CMK (cell line): ENCODE measurements at places on chromosomes 1 and 21.
A peak's percentile ranks its signal among the peaks of the same experiment; 100 is the strongest.

GRCh38 chr1:172286629-172287076 lies 133.8 kb upstream of the C1orf105 start:
- DNase-seq = no peak

DNA sequence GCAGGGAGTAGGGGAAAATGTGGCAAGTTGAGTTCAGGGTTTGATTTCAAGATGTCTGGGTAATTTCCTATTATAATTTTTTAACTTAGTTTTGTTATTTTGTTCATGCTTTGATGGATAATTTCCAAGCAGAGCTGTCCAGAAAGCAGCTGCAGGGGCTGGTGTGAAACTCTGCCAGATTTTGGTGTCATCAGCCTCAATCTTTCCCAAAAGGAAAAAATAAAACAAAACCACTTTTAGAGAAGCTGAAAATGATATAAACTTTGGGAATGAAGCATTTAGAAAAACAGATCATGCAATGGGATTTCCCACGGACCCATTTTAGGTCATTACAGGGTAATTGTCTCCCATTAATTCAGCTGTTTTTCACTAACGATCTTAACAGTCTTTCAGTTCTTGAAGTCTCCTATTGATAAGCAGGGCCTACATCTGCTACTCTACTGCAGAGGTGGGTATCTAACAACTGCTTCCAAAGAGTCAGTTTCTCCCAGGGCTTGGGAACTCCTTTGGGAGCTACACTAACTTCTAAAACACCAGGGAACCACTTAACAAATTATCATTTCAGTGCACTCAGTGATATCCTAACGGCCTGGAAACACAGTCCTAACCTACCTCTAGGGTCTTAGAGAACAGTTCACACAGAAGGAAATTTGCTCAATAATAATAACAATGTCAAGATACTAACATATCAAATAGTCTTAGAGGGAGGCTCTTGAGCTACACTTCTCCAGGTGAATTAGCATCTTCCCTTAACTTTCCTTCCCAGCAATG lies 12.3 kb downstream of the ZNF436 start:
- DNase-seq = no peak

DNA sequence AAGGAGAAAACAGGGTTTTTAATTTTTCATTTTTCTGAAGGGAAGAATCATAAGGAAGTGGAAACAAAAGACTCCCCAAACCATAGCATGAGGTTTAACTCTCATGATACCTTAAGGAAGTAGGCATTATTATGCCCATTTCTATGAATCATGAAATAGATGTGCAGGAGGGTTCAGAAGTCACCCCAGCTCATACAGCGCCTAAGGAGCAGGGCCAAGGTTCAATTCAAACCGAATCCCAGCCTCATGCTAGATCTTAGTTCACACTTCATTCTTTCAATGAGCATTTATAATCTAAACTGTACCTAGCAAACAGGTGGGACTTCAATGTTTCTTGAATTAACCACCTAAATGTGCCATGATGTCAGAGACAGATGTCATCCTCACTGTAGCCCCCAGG lies 111.9 kb upstream of the SLC25A33 start:
- DNase-seq = no peak

- no peak for DNase-seq
Measured at GRCh38 chr21:18220498-18220897, 24.1 kb upstream of the CHODL start.

DNA sequence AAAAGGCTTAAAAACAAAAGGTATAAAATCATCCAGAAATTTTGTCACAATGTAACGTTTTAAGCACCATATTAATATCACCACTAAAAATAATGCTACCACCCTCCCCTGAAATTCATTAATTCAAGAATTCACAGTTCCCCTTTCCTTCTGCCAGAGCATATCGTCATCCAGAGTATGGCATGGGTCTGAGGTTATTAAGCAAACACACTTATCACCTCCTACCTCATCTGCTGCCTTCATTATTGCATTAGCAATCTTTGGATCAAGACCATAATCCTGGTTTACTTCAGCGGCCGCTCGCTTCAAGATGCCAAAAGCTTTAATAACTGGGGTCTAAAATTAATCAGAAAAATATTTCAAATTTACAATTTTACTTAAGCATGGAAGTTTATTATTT lies 6.2 kb downstream of the FH start:
- no peak for DNase-seq

GRCh38 chr1:162892906-162893611 lies 32.1 kb upstream of the CCDC190 start:
- DNase-seq = no peak

DNA sequence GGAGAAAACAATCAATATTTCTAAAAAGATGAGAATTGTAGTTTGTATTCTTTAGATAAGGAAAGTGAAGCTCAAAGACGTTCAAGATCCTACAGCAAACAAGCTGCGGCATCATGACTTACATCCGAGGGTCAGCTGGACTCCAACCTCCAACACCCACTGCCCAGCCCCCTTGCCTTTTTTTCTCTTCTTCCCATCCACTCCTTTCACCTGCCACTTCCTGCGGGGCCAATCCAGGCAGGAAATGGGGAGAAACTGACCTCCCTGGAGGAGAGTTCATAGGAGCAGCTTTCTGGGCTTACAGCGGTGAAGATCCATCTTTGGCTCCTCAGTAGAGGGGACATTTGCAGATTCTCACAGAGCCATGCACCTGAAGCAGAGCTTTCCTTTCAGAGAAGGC lies 361.5 kb downstream of the PTPRU start:
- no peak for DNase-seq

DNA sequence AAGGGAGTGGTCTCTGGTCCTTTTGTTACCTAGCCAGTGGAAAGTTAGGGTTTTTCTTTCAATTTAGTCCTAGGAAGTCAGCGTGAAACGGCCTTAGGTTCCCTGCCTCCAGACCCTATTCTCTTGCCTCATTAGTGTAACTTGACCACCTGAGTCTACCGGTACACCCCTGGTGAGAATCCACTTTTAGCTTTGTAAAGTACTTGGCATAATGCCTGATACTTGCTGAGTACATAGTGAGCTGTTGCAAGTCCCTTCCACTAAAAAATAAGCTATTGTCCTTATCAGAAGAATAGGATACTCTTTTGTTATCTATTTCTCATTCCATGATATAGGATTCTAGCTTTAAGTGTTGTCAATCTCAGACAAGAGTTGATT lies 228.8 kb downstream of the ST6GALNAC3 start:
- no peak for DNase-seq

- no peak for DNase-seq
Measured at GRCh38 chr21:14962217-14962616, 102.6 kb downstream of the NRIP1 start.

DNA sequence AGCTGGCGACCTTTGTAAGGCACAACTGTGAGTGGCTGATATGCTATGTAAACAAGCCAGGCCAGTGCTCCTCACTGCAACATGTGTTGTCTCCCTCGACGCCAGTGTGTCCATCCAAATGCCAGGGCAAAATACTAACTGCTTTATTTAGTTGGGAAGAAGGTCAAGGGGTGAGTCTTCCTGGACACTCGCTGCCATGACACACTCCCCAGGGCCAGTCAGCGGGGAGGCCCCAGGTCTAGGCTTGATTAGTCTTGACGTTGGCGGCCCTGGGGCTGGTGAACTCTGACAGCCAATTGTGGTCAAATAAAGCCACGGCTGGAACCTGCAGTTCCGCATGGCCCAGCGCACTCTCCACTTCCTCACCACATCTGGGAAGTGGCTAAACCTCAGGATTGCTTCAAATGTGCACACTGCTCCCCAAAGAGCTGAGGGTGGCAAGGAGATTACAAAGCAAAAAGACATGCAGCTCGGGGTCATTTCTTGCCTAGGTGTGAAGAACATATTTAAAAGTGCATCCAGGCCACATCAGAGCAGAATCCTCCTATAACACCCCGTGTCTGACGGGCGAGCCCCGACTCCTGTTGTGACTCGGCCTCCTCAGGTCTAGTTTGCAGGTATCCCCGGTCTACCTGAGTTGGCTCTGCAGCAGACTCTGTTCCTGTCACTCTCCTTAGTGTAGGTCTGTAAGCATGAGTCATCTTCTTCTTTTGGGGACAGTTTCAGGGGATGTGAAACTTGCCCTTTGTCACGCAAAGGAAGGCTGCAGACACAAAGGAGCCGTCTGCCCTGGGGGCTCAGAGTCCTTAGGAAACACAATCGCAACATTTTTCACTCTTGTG lies 183.5 kb downstream of the RUNX1 start:
- peak; percentile 61 for DNase-seq

GRCh38 chr1:205800981-205801703 lies 11.9 kb downstream of the SLC41A1 start:
- no peak for DNase-seq

GRCh38 chr21:44966135-44967081 lies 26.6 kb downstream of the SLX9 start:
- DNase-seq = no peak

DNA sequence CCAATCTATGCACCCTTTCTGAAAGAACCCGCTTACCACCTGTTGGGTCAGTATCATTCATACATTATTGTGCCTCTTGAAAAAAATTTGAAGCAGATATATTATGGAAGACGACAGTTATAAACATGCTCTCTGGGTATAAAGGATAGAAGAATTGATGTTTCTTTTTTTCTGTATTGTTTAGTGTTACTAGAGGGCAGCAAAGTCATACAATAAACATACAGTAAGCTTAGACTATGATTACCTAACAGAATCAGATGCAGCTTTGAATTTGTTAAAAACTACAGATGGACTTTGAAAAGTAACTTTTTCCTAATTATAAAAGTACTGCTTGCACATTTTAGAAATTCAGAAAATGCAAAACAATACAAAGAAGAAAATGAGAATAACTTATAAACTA lies 11.1 kb upstream of the PAXBP1 start:
- DNase-seq = no peak

GRCh38 chr1:20726932-20727745 lies 5.4 kb downstream of the SH2D5 start:
- no peak for DNase-seq

DNA sequence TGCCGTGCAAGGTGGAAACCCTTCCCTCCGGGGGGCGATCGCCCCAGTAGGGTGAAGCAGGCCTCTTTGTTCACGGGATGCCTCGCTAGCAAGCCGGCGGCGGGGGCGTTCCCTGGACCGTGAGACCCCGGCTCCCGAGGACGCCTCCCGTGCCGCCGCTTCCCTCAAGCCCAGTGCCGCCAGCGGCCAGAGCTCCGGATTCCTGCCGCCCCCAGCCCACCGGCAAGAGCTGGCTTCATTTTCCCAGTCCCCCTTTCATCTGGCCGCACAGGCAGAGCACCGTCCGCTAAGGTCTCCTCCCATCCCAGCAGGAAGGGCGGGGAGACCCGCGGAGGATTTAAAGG lies 16.3 kb downstream of the IER5 start:
- DNase-seq = no peak

- no peak for DNase-seq
Measured at GRCh38 chr1:180948641-180949615, 36.2 kb downstream of the KIAA1614 start.

DNA sequence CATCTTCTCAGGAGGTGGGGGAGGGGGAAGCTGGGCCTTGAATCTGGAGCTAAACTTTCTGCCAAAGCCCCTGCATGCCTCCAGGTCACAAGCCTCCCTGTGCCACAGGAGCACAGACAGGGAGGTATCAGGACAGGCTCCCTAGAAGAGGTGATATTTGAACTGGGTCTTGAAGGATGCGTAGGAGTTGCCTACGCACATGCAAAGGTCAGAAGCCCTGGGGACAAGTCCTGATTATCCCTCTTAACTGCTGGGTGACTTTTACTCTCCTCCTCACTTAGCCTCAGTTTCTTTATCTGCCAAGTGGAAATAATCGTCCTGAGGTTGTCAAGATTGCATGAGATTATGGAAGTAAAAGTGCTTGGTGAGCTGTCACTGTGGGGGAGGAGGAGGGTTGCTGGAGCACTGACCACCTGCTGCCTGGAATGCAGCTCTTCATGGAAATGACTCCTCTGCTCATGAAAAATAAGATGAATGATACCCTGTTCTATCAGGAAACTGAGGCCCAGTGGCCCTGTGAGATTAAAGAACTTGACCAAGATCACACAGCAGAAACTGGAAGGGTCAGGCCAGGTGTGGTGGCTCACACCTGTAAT lies 50.6 kb upstream of the LAPTM5 start:
- no peak for DNase-seq

DNA sequence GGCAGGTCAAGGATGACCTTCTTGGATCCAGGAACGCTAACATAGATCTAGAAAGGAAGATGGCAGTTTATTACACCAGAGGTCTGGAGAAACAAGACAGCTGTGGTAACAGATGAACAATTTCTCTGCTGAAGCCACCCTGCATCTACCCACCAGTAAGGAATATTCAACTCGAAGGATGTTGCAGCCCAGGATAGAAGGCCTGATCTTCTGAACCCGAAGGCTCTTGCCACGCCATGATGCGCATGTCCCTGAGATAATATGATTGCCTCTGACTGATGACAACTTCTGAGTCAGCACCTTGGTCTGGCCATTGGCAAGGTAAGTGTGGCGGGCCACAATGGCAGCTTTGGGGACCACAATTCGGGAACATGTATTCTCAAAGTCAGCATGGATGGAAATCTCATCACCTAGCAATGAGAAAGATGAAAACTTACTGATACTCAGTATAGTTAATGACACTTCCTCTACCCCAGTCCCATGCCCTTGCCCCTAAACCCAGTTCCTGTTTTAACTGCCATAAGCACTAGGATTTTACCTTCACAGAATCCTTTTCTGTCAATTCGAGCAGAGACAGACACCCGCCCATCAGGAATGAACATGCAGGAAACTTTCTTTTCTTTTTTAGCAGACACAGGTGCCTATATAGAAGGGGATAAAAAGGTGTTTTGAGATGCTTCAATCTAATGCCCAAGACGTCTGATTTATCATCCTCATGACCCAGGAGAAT lies 1.8 kb downstream of the TXNIP start:
- peak; percentile 61 for DNase-seq

- DNase-seq = no peak
Measured at GRCh38 chr1:230148126-230148652, 81.2 kb downstream of the GALNT2 start.

- DNase-seq = no peak
Measured at GRCh38 chr1:183240526-183240825, 54.4 kb downstream of the LAMC2 start.

DNA sequence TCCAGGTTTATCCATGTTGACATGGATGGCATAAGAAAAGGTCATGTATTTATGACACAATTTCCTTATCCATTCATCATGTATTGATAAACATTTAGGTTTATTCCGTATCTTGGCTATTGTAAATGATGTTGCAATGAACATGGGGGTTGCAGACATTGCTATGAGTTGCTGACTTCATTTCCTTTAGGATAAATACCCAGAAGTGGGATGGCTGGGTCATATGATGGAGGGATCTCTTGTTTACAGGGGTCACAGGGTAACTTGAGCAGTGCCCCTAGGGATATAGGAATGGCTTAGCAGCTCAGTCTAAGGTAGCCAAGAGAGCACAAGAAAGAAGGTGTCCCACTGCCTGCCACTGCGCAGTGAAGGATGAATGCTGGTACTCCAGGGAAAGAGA lies 229.6 kb upstream of the COA6 start:
- no peak for DNase-seq

DNA sequence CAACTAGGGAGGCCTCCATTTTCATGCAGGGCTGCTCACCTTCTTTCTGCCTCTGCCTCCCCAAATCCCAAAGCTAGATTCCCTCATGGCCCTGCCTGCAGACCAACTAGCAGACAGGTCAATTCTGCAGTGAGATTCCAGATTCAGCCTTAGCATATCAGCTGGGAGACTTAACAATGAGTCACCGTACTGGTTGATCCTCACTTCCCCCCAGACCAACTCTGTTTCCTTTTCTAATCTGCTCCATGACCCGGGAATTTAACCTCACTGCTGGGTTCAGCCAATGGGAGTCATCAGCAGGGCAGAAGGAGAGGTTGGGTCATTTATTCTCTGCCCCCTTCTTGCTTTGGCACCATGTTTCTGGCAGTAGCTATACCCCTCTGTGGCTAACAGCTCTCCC lies 140.6 kb upstream of the GRIK3 start:
- DNase-seq = no peak
